Choroid plexus epithelial cell (primary cell): ENCODE measurements at places on chromosomes 7 and 10.

GRCh38 chr10:92436611-92437010 lies 137.3 kb downstream of the IDE start:
- no peak for DNase-seq

DNA sequence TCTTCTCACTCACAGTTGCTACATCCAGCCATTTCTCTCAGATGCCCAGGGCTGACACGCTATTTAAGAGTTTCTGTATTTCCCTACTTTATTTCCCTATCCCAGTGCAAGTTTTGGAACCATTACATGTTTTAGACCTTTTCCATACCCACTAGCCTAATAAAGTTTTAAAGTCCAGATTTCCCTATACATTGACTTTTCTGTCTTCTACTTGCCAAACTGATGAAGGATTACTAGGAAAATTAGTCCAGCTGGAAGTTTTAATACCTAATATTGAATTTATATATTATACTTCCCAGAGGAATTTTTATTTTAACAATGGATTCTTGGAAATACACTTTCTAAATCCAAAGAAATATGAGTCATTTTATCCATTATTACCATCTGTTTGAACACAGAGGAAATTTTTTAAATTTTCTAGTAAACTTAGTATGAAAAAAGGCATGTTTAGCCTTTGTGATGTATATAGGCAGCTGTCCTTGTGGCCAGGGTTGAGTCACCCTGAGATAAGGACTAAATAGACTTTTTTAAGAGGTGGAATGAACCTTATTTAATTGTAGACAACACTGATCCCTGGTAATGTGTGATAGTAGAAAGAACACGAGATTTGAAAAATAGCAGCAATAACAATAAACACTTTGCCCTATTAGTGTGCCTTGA lies 205.0 kb downstream of the TFEC start:
- DNase-seq: no peak

GRCh38 chr7:138036135-138036534 lies 34.2 kb upstream of the CREB3L2 start:
- no peak for DNase-seq

- DNase-seq: no peak
Measured at GRCh38 chr10:75239096-75239790, 3.5 kb upstream of the COMTD1 start.

DNA sequence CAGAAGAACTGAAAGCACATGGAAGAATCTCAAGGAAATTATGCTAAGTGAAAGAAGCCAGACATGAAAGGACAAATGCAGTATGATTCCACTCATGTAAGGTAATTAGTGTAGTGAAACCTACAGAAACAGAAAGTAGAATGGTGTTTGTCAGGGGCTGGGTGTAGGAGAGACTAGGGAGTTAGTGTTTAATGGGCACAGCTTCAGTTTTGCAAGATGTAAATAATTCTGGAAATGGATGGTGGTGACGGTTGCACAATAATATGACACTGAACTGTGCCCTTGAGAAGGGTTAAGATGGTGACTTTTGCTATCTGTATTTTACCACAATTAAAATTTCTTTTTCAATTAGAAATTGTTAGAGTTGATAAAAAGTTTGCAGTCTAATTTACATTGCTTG lies 157.3 kb upstream of the ADCY1 start:
- no peak for DNase-seq
